ENCODE measurements at places on chromosomes 5 and 9.
A peak's percentile ranks its signal among the peaks of the same experiment; 100 is the strongest.

DNA sequence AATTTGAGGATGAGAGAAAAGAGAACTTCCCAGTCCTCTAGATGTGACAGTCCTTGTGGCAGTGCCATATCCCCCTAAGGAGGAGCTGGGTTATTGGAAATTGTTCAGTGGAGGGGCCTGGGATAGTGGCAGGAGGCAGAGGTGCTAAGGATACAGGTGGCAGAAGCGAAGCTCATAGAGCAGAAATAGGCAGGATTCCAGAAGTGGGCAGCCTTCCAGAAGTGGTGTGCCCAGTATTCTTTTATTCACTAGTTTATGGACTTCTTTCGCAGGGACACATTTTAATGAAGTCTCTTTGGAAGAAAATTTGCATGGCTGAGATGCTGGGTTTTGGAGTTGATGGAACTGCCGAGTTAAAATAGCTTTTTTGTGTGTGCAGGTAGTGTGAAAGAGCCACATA lies 6.8 kb downstream of the PIK3R1 start:
- no peak for DNase-seq

DNA sequence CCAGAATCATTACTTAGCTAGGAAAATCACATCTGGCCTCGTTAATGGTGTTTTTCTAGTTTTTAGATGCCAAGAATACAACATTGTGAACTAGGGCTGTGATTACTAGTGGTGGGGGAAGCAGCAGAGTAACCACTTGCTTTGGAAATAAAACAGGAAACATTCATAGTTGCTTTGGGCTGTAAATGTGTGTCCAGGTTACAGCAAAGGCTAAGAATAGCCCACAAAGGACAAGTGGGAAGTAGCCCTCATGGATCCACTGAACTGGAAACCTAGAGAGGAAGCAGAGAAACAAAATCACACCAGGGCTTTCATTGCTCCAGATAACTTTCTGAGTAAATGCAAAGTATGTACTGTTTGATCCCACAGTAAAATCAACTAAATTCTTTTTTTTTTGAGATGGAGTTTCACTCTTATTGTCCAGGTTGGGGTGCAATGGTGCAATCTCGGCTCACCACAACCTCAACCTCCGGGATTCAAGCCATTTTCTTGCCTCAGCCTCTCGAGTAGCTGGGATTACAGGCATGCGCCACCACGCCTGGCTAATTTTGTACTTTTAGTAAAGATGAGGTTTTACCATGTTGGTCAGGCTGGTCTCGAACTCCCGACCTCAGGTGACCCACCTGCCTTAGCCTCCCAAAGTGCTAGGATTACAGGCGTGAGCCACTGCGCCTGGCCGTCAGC lies 56.2 kb upstream of the TNFSF15 start:
- no peak for DNase-seq

DNA sequence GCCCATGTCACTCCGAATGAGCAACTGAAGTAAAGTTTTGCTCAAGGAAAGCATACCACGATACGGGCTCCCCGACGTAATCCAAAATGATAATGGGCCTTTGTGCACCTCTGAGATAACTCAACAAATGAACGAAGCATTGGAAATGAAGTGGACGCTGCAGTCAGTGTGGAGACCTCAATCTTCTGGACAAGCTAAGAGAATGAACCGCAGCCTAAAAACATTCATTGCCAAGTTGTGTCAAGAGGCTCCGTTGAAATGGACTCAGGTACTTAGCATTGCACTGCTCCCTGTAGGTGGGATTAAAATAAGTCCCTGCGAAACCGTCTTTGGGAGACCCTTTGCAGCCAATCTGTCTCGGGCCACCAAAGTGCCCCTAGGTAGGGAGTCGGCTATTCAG lies 3.9 kb upstream of the LCN9 start:
- DNase-seq, result no peak

DNA sequence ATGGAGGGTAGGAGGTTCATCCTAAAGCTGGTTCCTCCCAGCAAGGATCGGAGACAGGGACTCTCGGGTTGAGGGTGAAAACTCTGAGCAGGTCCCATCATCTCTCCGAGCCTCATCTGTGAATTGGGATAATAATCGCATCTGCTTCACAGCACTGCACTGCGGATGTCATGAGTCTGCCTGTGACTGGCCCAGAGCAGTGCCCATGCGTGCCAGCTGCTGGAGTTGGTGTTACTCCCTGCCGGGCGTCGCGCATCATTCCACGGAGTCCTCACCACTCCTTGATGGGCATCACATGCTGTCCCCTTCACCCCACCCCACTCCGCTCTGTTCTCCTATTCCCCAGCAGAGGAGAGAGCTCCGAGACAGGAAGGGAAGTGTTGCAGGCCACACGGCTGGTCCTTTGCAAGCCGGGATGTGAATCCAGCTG lies 35.1 kb upstream of the ORM1 start:
- no peak for DNase-seq

DNA sequence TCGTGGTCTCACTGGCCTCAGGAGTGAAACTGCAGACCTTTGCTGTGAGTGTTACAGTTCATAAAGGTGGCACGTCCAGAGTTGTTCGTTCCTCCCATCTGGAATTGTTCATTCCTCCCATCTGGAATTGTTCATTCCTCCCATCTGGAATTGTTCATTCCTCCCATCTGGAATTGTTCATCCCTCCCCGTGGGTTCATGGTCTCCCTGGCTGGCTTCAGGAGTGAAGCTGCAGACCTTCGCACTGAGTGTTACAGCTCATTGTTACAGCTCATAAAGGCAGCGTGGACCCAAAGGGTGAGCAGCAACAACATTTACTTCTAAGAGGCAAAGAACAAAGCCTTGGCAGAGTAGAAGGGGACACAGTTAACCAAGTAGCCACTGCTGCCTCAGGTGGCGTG lies 69.1 kb downstream of the GCNT1 start:
- peak; percentile 80 for DNase-seq

GRCh38 chr9:112157961-112158360 lies 17.1 kb downstream of the SUSD1 start:
- DNase-seq, result no peak

- DNase-seq, result no peak
These were observed 214.4 kb downstream of the FOXD4L6 start for GRCh38 chr9:40913928-40914673.

DNA sequence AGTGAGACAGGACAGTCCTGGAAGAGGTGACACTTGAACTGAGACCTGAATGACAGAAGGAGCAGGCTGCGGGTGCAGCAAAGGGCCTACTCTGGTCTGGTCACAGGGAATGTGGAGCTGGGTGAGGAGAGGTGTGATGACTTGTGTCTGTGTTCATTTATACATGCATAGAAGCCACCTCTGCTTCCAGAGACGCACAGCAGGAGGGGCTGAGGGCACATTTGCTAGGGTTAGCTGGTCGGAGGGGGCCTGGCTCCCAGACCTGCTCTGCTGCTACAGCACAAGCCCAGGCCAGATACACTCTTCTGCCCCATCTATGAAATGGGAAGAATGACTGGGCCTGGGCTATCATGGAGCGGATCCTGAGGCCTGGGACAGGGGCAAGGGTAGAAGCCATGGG lies 15.6 kb downstream of the UNC5A start:
- no peak for DNase-seq

DNA sequence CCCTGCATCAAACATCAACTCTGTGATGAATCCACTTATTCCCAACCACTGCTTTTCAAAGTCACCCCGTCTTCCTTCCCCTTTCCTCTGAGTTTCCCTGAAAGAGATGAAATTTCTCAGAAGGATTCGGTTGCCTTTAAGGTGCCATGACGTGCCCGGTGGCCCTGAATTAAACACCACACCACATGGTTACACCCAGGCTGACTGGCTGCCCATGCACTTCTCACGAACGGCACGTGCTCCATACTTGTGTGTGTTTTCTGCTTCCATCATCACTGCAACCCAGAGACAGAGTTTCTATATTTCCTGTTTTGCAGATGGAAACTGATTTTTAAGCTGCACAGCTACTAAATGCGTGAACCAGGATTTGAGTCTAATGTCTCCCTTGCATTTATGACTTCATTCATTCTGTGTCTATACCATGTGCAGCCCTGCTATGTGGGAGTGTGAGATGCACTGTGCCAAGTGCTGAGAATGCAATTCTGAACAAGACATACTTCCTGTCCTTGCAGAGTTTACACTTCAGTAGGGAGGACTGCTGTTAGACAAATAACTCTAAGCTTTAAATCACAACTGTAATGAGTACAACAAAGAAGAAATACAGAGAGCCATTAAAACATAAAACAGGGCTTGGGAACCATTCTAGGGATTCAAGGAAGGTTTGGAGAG lies 162.9 kb downstream of the NXNL2 start:
- DNase-seq, result no peak

DNA sequence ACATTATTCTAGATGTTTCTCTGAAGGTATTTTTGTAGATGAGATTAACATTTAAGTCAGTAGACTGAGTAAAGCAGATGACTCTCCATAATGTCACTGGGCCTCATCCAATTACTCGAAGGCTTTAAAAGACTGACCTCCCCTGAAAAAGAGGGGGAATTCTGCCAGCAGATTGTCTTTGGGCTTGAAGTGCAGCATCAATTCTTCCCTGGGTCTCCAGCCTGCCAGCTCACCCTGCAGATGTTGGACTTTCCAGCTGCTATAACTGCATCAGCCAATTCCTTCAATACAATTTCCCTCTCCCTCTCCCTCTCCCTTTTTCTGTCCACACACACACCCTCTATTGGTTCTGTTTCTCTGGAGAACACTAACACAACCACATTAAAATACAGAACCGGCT lies 472.8 kb downstream of the SPOCK1 start:
- no peak for DNase-seq

DNA sequence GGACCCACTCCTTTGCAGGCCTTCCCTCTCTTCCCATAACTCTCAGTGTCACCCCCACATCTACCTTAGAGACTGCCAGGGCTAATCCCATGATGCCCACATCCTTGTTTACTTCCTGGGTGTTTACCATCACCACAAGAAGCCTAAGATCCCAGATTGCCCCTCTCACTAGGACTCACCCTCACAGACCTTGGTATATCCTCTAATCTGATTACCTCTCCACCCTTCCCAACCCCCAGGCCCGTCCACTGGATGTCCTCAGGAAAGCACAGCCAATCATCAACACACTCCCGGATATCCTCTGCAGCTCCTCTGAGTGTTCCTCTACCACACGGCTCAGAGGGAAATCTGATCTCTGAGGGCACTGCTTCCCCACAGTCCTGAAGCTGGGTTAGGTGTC lies 91.0 kb downstream of the FOXD1 start:
- DNase-seq, result no peak

GRCh38 chr5:133713751-133714150 lies 101.4 kb upstream of the FSTL4 start:
- no peak for DNase-seq

DNA sequence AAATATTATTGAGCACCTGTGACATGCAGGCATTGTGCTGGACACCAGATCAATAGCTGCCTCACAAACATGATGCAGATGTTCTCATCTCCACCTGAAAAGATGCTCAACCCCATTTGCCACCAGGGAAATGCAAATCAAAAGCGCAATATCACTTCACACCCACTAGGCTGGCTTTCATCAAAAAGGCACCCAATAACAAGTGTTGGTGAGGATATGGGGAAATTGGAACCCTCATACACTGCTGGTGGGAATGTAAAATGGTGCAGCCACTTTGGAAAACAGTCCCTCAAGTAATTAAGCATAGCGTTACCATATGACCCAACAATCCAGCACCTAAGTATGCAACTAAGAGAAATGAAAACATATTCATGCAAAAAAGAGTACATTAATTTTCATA lies 24.7 kb downstream of the FGF1 start:
- no peak for DNase-seq

GRCh38 chr9:107547772-107548297 lies 58.3 kb upstream of the KLF4 start:
- peak; percentile 22 for DNase-seq

- no peak for DNase-seq
These were observed 190.7 kb downstream of the CCDC171 start for GRCh38 chr9:15743512-15743911.

DNA sequence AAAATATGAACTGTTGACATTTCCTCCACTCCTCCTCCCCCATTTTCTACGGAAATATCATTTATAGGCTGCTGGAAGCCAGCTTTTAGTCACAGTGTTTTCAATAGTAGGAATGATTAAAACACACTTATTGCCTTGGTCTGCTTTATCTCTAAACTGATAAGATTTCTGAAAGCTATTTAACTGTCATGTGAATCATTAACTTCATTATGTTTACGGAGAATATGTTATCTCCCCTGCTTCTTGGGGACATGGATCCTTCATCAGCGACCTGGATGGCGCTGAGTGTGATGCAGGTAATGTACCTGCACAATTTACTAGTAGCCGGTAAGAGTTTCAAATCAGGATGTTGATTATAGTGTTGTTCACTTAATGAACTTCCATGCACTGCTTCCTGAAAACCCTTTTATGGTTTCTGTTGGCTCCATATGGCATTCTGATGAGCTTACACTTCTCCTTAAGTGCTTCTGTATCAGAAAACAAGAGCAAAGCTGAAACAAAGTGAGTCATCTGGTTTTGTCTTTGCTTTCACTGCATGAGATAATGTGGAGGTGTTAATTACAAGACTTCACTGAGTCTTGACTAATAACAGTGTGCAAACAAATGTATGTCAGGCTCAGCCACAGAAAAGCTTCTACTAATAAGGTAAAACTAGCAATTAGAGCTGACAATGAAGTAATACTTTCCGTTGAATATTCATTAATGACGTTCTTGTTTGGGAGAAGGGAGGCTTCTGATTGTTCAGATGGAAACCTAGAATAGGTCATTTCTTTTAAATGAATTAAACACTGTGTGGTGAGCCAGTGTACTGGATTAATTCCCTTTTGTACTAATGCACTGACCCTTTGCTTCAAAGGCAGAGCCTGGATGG lies 162.4 kb upstream of the ZNF608 start:
- peak; percentile 59 for DNase-seq

DNA sequence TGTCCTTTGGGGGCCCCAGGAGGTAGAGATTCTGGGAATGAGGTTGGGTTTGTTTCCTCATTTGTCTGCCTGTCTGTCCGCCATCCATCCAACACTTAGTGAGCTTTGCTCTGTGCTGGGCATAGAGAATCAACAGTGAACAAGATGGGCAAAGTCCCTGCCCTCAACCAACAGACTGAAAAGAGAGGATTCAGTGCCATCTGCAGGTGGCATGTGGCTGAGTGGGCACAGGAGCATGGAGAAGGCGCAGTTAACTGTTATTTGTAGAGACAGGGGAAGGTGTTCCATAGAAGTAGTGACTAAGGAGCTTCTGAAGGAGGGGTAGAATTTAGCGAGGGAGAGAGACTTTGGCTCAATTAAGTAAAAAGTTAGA lies 23.1 kb downstream of the POLR1E start:
- DNase-seq, result no peak

- DNase-seq, result no peak
These were observed 174.6 kb upstream of the GRAMD2B start for GRCh38 chr5:126248611-126249010.

- no peak for DNase-seq
These were observed 36.4 kb upstream of the IPPK start for GRCh38 chr9:92706218-92706940.

GRCh38 chr9:22405869-22406659 lies 40.6 kb upstream of the DMRTA1 start:
- DNase-seq, result no peak

DNA sequence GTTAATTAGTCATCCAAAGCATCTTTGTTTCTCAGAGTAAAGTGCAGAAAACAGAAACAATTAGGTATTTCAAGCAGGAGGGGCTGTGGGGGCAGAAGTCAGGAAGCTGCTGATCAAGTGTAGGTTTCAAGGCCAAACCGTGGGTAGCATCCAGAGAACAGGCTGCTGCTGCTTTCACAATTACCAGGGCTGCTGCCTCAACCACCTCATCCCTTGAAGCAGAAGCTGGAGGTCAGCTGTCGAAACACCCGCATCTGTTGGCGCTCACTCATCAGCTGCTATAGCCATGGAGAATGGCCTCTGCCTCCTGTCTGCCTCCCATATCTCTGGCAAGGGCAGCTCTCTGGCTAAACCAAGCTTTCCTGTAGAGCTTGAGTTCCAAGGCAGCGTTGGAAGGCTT lies 122.9 kb upstream of the OSMR start:
- DNase-seq, result no peak
